Adipose tissue (tissue), 3 donors: ENCODE measurements at places on chromosomes 3 and 15. TPM values are rescaled to one million over a fixed set of nuclear protein-coding genes. Genes with fewer than 3 reads are reported as not detected.

The PLIN1 gene
- polyA plus RNA-seq = 559 TPM

The LRTM1 gene
- not detected for polyA plus RNA-seq

The POMGNT2 gene
- polyA plus RNA-seq = 11.3 TPM

The SLC25A38 gene
- 22.7 TPM for polyA plus RNA-seq

The ATP8B4 gene
- 5.5 TPM for polyA plus RNA-seq

The IFT122 gene
- polyA plus RNA-seq = 14.1 TPM

The ACTRT3 gene
- 1.8 TPM for polyA plus RNA-seq

The SMC4 gene
- 16.5 TPM for polyA plus RNA-seq

The INSYN1 gene
- polyA plus RNA-seq = 1.2 TPM

The REC114 gene
- not detected for polyA plus RNA-seq

The GOLGA8J gene
- 0.67 TPM for polyA plus RNA-seq

The UMPS gene
- polyA plus RNA-seq = 7.2 TPM

The IL20RB gene
- 0.30 TPM for polyA plus RNA-seq

The RAP2B gene
- 1.4 TPM for polyA plus RNA-seq

The FOXB1 gene
- not detected for polyA plus RNA-seq

The FBN1 gene
- polyA plus RNA-seq = 85.4 TPM

The IRAK2 gene
- polyA plus RNA-seq = 10.4 TPM

The FANCD2OS gene
- not detected for polyA plus RNA-seq

The IDH2 gene
- 91.9 TPM for polyA plus RNA-seq

The MORF4L1 gene
- polyA plus RNA-seq = 418 TPM

The C3orf20 gene
- not detected for polyA plus RNA-seq

The SEMA3G gene
- polyA plus RNA-seq = 92.8 TPM

The PIGX gene
- 11.1 TPM for polyA plus RNA-seq

The NTRK3 gene
- 2.0 TPM for polyA plus RNA-seq

The GP5 gene
- not detected for polyA plus RNA-seq
